ENCODE measurements at places on chromosomes 3 and 15.

GRCh38 chr3:63251499-63251898 lies 26.6 kb upstream of the SYNPR start:
- no peak for DNase-seq

GRCh38 chr15:85312486-85312885 lies 67.9 kb upstream of the AKAP13 start:
- DNase-seq, result no peak

GRCh38 chr15:89576417-89576773 lies 1.1 kb downstream of the TICRR start:
- no peak for DNase-seq

DNA sequence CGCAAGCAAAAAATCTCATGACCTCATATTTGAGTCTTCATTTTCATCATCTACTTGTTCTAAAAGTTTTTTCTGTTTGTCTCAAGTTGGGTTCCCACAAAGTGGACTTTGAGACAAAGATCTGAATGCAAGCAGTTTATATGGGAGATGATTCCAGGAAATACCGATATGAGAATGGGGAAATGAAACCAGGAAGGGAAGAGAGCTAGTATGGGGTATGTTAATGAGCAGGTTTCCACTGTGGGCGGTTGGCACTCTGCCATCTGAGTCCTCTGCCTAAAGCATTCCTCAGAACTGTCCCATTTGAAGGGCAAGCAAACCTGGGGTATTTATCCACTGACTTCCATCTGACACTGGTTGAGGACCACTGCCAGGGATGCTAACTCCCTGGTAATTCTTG lies 8.8 kb downstream of the ADPRH start:
- no peak for DNase-seq

GRCh38 chr3:71089271-71089847 lies 494.2 kb downstream of the FOXP1 start:
- no peak for DNase-seq

GRCh38 chr3:15064299-15064834 lies 748 bp downstream of the MRPS25 start:
- DNase-seq, result no peak

All from ovary (tissue), 10 donors.